ENCODE measurements at places on chromosomes 2 and 18. TPM values are rescaled to one million over a fixed set of nuclear protein-coding genes. Genes with fewer than 3 reads are reported as not detected.

The DAW1 gene
- not detected for total RNA-seq

The PAIP2B gene
- 0.17 TPM for total RNA-seq

The GKN2 gene
- total RNA-seq: not detected

The INPP5D gene
- total RNA-seq: 0.19 TPM

The SCG2 gene
- 0.85 TPM for total RNA-seq

The MTIF2 gene
- total RNA-seq: 26.0 TPM

The GRP gene
- total RNA-seq: not detected

DNA sequence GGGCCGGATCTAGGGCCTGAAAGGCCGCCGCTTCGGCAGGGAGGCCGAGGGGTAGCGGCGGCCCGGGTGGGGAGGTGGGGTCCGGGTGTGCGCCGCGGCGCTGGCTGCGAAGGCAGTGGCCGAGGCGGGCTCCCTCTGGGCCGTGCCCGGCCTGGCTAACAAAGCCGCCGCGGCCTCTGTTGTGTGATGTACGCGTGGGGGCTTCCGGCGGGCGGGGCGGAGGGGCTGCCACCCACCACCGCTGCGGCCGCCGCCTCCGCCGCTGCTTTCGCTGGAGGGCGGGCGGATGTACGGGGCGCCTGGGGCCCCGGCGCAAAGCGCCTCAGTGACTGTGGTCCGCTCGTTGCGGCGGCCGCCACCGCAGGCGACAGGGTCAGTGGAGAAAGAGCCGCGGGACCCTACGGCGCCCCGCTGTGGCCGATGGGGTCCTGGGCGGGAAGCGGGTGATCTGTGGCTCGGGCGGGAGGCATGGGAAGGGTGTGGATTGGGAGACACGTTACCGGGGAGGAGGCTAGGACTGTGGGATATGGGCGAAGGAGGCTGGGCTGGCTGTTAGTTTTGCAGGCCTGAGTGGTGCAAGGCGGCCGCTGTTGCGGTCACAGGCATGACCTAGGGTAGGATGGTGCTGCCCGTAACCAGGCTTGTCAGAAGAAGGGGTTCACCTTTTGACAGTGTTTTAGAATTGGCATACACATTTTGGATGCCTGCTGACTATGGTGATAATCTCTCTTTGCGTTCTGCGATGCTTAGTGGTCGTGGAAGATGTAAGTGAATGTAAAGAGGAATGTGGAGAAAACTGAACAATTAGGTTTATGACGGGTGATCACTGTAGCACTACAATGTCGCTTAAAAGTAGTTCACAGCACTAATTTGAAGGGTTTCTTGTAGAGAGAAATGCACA lies 662 bp downstream of the BZW1 start:
- H3K27ac ChIP-seq: peak overlapping the region; percentile 94
- peaks cover 60% of the 10 kb centered on the region for H3K4me1 ChIP-seq
- DNase-seq: peak; percentile 58

GRCh38 chr18:39434223-39434920 lies 1868.8 kb upstream of the CELF4 start:
- DNase-seq: no peak
- H3K4me3 ChIP-seq: no peak overlapping the region
- no peaks in the 10 kb centered on the region for H3K27me3 ChIP-seq
- no peak overlapping the region for H3K27ac ChIP-seq

GRCh38 chr2:15486770-15487169 lies 74.4 kb downstream of the NBAS start:
- DNase-seq: no peak
- peaks cover 34% of the 10 kb centered on the region for H3K36me3 ChIP-seq
- H3K27me3 ChIP-seq: no peaks in the 10 kb centered on the region
- no peak overlapping the region for H3K4me3 ChIP-seq

DNA sequence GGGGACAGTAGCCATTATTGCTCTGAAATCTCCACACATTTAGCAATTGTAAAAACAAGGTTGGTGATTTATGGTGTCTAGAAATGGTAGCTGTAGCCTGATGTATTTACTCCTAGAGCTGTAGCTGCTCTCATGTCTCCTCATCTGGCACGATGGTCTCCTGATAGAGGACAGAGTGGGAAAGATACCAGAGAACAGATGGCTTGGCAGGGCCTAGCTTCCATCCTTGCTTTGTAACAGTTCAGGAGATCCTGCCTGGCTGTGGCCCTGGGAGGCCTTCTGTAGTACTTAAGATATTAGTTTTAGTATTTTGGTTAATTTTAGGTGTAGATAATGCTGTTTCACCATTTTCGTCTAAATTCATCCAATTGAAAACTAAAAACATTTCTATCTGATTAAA lies 6.7 kb downstream of the ATG16L1 start:
- no peak for DNase-seq
- H3K27ac ChIP-seq: no peak overlapping the region
- H3K36me3 ChIP-seq: peaks cover 30% of the 10 kb centered on the region
- H3K4me1 ChIP-seq: peaks cover 17% of the 10 kb centered on the region
- no peak overlapping the region for H3K4me3 ChIP-seq
